ENCODE measurements at places on chromosomes 6 and 20. TPM values are rescaled to one million over a fixed set of nuclear protein-coding genes. Genes with fewer than 3 reads are reported as not detected.
A peak's percentile ranks its signal among the peaks of the same experiment; 100 is the strongest.

The SLC22A2 gene
- not detected for total RNA-seq

GRCh38 chr6:32151863-32152768 lies at the start of gene PRRT1:
Gene PRRT1, minus strand, starts transcription at chr6:32151939. Its CDS starts 112 bp downstream, at chr6:32151827.
- DNase-seq: no peak

DNA sequence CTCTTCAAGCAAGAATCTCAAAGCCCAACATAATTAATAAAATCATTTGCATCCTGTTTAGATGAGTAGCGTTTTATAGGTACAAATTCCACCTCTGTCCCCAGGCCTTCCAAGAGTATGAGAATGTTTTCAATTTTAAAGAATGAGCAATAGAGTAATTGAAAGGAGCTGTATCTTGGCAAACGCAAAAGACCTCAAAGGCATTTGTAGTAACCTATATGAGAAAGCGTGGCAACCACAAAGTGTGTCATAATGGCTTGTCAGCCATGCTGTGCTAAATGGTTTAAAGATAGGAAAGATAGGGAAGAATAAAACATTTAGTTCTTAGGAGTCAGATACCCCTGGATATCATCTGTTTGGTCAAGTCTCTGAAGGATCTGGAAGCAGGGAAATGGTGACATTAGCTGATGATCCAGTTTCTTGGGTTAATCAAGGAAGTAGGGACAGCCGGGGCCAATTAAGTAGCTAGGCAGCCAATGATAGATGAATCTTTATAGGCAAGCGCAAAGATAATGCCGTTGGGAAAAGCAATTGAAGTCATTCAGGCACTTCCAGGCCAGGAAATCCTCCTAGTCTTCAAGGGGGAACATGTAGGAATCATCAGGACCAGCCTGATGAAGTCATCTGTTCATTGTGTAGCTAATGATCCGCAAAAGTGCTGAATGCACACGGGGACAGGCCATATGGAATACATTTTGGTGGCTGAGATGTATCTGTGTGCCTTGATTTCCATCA lies 71.5 kb upstream of the ISM1 start:
- no peak for DNase-seq

- no peak for DNase-seq
These were observed 41.2 kb downstream of the ZC3H12D start for GRCh38 chr6:149443411-149444181.

The GINS1 gene
- total RNA-seq: 0.43 TPM

- DNase-seq: no peak
These were observed 89.3 kb downstream of the TSHZ2 start for GRCh38 chr20:53061192-53062108.

GRCh38 chr6:44041461-44042260 lies 85.6 kb downstream of the MRPL14 start:
- DNase-seq: peak; percentile 71

DNA sequence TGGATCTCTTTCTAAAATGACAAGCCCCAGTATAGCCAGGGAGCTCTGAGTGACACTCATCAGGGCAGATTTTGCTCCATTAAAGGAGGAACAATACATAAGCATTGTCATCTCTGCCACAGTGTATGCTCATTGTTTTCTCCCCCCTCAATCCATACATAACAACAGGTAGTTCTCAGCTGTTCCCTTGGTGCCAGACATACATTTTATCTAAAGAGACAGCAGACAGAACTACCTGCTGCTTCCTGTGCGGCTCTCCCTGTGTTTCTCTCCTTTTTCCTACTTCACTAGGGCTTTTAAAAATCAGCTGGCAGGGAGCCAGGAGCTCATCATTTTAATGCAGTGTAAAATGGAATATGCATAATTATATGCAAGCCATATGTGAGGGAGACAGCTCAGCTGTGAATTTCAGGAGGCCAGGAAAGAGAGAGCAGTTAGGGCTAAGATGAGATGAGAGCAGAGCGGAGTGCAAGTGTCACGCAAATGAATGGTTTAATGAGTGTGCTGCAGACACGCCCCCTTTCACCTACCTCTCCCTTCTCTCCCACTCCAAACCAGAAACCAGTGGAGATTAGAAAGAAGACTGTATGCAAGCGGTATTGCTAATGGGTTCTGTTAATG lies 96.0 kb downstream of the SOBP start:
- DNase-seq: no peak

The FGD2 gene
- total RNA-seq: 2.3 TPM

The SAPCD1 gene
- 0.86 TPM for total RNA-seq
